G401 (cell line): ENCODE measurements at places on chromosomes 12 and 14. TPM values are rescaled to one million over a fixed set of nuclear protein-coding genes. Genes with fewer than 3 reads are reported as not detected.

Gene ACOT6
- not detected in 2 replicates for total RNA-seq

Gene PYGL
- total RNA-seq: 0.68 and 1.4 TPM in 2 replicates

Gene DENND5B
- total RNA-seq: 6.1 and 13.0 TPM in 2 replicates

Gene DTX1
- total RNA-seq: 5.6 and 5.8 TPM in 2 replicates

Gene KIAA0586
- total RNA-seq: 13.8 and 16.6 TPM in 2 replicates
